ENCODE measurements at places on chromosomes 7 and 10. TPM values are rescaled to one million over a fixed set of nuclear protein-coding genes. Genes with fewer than 3 reads are reported as not detected.

DNA sequence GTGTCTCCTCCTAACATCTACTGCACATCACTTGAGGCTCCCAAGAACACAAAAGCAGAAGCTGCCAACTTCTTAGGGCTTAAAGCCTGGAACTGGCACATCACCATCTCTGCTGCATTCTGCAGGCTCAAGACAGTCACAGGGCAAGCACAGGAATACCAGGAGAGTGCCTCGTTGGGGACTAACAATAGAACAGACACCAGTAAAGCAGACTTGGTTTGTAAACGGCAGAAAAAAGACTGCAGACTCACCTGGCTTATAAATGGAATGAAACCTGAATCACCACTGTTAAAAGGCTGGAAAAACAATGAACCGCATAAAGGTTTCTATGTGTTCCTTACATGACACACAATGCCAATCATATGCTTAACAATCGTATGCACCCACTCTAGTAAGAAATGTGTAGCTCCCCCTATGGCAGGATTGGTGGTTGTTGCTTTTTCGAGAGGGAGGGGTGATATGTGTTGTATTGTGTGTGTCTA, 12.8 kb downstream of the RHEB start:
- no peak for DNase-seq

GRCh38 chr7:65219623-65220022, 154.0 kb upstream of the ZNF92 start:
- DNase-seq: no peak

The SLC26A5 gene
- total RNA-seq: not detected

DNA sequence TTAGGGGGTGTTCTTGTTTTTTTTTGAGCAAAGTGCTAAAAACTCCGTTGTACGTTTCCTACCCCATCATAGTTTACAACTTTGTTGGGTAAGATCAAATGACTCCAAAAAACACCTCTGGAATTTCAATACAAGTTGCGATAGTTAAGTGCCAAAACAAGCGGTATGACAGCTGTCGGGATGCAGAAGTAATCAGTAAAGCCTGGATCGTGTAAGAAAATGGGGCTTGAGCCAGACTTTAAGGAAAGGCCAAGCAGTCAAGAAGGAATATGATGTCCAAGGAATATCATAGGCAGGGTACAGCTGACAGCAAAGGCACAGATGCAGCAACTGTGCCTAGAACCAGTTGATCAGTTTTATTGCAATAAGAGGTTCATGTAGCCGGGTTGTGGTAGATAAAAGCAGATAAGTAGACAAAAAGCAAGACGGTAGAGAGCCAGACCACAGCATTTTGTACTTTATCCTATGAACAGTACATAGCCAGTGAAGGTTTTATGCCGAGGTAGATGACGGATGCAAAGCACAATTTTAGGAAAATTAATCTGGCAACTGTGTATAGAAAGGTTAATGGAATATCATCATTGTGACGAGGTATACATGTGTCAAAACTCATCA, 45.5 kb downstream of the UBE2H start:
- no peak for DNase-seq

The OR6V1 gene
- not detected for total RNA-seq

- no peak for DNase-seq
Observed at GRCh38 chr10:534047-534566, 155.4 kb downstream of the DIP2C start.

GRCh38 chr7:128148676-128149075, 92.4 kb upstream of the LEP start:
- no peak for DNase-seq

DNA sequence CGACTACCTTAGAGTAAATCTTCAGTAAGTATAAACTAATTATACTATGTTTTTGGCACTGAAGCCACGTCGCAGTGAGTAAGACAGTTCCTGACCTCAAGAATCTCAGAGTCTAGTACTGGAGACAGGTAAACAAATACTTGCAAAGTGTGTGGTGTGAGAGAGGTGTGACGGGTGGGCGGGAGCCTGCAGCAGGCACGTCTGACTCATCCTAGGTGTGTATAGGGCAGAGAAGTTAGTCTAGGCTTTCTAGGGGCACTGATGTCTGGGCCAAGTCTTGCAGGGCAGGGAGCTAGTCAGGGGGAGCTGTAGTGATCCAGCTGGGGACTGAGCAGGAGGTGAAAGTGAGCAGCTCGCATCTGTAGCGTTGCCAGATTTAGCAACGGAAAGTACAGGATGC, 35.9 kb upstream of the SFTPD start:
- DNase-seq: no peak

DNA sequence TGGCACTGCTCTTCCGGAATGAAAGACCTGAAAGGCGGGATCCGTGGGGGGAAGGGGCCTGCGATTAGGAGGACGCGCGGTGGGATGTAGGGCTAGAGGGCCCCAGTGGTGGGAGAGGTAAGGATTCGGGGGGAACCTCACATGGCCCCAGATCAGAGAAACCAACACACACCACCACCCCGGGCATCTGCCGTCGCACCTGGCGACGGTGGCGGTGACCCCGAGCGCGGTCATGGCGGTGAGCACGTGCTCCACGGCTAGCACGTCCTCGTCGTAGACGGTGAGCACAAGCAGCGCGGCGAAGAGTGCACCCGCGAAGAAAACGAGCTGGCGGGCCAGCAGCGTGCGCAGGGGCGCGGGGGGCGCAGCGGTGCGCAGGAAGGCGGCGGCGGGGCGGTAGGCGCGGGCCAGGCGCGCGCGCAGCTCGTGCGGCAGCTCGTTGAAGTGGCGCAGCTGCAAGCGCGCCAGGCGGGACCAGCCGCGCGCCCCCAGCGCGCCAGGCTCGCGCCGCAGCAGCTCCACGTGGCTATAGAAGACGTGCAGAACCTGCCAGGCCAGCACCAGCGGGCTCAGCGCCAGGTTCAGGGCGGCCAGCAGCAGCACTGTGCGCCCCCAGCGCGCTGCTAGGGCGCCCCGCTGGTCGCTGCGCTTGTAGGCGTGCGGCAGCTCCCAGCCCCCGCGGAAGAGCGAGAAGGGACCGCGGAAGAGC, 5.7 kb downstream of the ATG9B start:
- DNase-seq: no peak

- DNase-seq: no peak
Observed at GRCh38 chr10:43202224-43202656, 64.0 kb downstream of the CSGALNACT2 start.

GRCh38 chr7:143002106-143002505, 24.8 kb downstream of the OR9A2 start:
- no peak for DNase-seq

The HSPA12A gene
- 45.5 TPM for total RNA-seq

The PLEKHS1 gene
- total RNA-seq: 0.13 TPM

- no peak for DNase-seq
Observed at GRCh38 chr7:42605406-42606192, 306.3 kb downstream of the C7orf25 start.

GRCh38 chr7:105219771-105220160, 169.0 kb downstream of the SRPK2 start:
- no peak for DNase-seq

The ELFN1 gene
- total RNA-seq: 0.78 TPM

DNA sequence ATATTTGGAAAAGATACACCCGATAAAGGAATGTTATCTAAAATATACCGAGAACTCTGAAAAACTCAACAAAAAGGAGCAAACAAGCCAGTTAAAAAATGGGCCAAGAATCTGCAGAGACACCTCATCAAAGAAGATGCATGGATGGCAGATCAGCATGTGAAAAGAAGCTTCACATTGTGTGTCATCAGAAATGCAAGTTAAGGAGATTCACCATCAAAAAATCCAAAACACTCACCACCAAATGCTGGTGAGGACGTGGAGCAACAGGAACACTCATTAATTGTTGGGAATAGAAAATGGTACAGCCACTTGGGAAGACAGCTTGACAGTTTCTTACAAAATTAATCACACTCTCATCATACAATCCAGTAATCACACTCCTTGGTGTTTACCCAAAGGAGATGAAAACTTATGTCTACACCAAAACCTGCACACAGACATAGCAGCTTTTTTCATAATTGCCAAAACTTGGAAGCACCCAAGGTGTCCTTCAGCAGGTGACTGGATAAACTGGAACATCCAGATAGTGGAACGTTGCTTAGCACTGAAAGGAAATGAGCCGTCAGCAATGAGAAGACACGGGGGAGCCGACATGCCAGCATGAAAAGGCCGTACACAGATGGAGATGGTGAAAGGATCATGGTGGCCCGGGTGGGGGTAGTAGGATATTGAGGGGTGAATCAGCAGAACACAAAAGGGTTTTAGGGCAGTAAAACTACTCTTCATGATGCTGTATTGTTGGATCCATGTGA, 27.9 kb upstream of the PWWP2B start:
- no peak for DNase-seq

The SEMA3C gene
- 53.1 TPM for total RNA-seq

The POLR2J gene
- 48.0 TPM for total RNA-seq

DNA sequence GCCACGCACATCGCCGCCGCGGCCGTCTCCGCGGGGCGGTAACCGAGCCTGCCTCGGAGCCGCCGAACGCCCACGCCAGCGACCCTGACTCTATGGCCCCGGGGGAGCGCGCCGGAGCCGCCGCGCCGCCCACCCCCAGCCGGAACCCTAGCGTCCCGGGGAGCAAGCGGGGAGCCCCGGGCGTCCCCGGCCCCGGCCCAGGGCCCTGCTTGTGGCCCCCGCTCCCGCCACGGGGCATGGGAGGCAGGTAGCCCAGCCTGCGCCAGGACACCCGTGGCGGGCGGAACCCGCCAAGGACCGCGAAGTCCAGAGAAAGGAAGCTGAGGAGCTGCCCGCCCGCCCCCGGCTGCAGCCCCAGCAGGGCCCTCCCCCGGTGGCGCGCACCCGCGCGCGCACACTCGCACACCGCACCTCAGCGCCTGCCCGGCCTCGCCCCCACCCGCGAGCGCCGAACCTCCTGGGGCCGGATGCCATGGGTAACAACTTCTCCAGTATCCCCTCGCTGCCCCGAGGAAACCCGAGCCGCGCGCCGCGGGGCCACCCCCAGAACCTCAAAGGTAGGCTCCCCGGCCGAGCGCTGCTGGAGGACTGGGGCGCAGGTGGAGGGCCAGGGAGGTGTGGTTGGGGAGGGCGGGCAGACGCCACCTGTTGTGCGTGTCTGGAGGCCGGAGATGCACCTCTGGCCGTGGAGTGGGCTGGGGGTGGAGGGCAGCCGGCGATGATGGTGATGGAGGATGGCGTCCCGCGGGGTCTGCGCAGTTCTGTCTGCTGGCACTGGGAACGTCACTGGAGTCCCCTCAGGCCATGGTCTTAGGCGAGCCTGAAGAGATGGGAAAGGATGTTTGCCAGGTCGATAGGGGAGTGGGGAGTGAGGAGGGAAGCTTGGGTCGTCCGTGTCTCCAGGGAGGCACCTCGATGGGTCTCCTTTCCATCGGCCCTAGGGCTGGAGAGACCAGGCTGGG, 692 bp downstream of the NEURL1 start:
- DNase-seq: peak; percentile 49

DNA sequence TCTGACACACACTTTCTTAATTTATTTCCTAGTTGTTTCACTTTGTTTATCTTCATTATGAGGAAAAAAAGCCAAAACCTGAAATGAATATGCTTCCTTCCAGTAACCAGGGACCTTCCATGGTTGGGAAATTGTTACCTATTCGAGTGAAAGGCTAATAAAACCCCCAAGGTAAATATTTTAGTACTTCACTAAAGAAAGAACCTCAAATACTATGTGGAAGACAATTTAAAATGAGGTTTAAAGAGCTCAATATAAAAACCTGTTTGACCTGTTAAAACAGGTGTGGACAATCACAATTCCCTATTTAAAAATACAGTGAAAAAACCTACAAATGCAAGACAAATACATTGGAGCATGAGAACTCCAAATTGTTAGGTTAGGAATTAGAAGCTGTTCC, 192.6 kb downstream of the CFTR start:
- DNase-seq: no peak

GRCh38 chr10:15346440-15347141, 24.5 kb downstream of the FAM171A1 start:
- peak; percentile 25 for DNase-seq

GRCh38 chr10:3622427-3622826, 162.6 kb downstream of the KLF6 start:
- DNase-seq: no peak

- peak; percentile 68 for DNase-seq
Observed at GRCh38 chr7:774161-775109, 47.4 kb upstream of the PRKAR1B start.

DNA sequence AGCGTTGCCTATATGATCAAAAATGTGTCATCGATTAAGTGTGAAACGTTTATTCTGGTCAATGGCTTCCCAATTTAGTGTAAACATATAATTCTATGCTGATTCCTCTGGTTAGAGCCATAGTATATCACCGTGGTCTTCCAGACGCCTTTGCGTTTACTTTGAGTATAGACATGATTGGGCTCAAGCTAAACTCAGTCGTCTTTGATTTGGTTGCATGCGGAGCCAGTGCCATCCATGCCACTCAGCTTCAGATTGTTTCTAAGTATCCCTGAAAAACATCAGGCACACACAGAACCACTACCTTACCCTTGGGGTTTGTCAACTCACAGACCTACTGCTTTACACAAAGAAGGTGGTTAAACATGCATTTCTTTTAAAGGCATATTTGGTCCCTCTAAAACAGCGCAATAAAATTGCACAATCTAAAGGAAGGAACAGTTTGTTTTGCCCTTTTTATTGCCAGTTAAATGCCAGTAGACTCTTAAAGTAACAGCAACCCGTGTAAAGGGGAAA, 273.6 kb upstream of the KLF6 start:
- no peak for DNase-seq

The AQP1 gene
- 32.1 TPM for total RNA-seq

DNA sequence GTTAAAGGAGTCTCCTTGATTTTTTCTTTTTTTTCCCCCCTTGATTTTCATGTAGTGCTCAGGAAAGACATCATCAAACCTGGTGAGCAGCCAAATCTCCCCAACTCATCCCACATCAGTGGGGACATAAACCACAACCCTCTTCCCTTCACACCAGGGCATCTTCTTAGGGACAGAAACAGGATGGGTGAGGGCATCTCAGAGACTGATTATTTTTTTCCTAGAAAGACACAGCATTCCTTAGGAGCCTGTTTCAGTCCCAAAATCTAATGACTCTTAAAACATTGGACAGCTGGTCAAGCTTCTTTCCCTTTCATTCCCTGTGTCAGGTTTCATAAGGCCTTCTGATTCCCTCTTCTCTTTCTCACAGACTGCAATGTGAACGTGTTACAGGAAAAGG, 31.5 kb upstream of the GSAP start:
- no peak for DNase-seq

GRCh38 chr7:2530071-2530987, 10.8 kb downstream of the LFNG start:
- DNase-seq: no peak

DNA sequence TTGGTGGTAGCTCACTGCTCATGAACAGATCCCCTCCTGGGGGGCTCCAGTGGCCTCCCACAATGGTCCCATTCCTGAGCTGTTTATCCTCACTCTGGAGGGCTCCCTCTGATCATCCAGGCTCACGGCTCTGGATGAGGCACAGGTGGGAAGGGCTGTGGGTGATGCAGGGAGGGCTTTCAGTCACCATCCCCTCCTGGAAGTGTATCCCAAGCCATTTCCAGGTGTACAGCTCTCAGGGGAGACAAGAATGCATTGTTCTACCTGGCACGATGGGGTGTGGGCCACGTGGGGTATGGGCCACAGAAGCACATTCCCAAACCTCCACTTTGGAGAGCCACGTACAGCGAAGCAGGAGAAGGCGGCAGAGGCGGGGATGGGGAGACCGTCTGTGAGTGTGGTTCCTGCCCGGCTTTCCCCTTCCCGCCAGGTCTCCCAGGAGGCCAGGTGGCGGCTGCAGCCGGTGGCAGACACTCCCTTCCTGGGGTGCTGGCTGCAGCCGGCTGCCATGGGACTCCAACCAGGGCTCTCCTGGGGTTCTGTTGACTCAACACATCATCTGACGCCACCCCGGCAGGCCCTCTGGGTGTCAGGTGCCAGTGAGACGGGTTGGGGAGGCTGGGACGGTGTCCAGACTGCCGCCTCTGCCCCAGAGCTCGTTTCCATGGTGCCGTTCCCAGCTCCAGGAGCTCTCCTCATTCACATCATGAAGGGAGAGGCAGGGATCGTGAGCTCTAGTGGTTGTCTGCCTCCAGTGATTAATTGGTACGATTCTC, 169.7 kb upstream of the RHEB start:
- DNase-seq: no peak

Measured in ovary (tissue), 10 donors.